ENCODE measurements at places on chromosomes 4 and X.

GRCh38 chrX:20685652-20686051, 418.9 kb upstream of the RPS6KA3 start:
- no peak for DNase-seq

DNA sequence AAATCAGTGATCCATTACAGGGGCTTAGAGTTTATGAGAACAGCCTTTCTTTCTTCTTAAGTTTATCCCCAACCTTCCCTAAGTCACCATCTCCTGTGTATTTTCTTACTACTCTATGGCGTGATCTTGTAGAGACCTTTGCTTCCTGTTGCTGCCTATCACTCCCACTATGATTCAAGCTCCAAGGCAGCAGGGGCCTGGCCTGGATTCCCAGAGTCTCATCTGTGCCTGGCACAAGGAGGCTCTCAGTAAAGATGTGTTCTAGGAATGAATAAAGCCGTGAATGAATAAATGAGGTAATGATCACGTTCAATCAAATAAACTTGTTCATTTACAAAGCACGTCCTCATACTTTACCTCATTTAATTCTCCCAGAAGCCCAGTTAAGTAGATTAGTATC, 45.4 kb downstream of the CC2D2A start:
- no peak for DNase-seq

DNA sequence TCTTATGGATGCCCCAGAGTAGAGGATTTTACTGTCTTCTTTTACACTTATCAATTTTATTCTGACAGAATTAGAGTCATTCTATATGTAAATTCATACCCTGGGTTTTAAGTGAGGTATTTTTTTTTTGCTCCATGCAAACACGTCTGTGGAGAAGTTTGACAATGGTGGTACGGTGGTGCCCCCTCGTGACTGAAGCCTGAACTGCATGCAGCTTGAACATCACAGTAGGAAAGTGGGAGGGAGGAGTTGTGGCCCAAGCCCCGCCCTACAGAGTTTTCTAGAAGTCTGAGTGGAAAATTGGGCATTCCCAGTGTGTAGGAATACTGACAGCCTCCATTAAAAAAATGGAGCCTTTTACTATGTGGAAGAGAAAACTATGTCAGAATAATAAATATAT, 73.3 kb upstream of the RAB40AL start:
- peak; percentile 76 for DNase-seq

DNA sequence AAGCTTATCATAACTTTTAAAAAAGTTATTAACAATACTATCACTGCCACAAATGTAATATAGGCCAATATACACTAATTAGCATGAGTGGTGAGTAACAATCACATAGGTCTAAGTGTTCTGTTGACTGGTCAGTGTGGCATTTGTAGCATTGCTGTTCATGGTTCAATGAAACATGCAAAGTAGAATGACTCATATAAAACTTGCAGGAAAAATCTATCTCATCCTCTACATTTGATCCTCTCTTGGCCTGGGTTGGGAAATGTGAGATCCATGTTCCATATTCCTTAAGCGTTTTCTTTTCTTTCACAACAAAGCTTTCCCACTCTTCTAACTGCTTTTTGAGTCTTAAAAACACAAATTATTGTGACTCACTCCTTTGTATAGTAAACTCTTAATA, 1418.7 kb downstream of the FSTL5 start:
- no peak for DNase-seq

DNA sequence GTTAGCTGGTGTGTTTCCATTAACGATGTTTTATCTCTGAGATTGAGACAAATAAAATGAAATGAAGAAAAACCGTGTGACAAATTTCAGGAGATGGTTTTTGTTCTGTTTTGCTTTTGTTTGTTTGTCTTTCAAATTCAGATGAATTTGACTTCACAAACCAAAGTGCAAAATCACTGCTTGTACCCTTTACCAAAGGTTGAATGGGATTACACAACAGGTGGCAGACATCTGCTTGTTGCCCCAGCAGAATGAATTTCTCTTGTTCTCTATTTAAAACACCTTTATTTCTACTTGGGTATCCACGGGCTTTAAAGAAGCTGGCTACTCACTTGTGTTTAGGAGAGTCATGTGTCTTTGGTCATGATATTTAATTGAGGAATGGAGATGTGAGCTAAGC, 239.7 kb upstream of the CLNK start:
- no peak for DNase-seq

GRCh38 chrX:151923648-151924047, 11.0 kb downstream of the MAGEA4 start:
- DNase-seq, result no peak

DNA sequence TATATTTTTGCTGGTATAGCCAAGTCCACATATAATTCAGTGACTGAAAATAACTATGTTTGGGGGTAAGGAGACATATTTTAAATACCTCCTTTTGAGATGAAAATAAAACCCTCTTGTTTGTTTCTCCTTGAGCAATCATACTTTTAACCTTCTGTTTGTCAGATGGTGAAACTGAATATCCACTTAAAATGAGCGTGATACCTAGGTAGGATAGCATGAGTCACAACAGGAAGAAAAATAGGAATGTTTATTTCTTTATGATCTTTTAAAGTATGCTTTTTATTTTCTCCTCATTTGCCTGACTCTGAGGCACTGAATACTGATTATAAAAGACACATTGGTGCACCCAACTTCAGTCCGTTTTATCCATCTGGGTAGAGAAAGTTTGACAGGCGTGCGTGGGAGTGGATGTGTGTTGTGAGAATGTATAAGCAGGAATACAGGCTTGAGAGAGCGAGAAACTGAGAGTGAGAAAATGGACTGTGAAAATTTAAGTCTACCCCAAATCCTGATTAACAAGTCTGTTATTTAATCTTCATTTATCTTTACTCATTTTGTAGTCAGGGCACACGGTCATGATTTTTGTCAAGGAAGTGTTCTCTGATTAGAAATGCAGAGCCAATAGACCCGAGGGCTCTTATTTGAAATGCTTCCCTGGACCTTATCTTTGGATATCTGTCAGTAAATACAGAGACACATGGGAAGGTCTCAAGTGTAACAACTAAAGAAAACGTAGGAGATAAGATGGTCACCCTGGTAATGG, 62.1 kb upstream of the ANTXR2 start:
- DNase-seq, result no peak

GRCh38 chr4:152780267-152780778, 569 bp downstream of the ARFIP1 start:
- no peak for DNase-seq

DNA sequence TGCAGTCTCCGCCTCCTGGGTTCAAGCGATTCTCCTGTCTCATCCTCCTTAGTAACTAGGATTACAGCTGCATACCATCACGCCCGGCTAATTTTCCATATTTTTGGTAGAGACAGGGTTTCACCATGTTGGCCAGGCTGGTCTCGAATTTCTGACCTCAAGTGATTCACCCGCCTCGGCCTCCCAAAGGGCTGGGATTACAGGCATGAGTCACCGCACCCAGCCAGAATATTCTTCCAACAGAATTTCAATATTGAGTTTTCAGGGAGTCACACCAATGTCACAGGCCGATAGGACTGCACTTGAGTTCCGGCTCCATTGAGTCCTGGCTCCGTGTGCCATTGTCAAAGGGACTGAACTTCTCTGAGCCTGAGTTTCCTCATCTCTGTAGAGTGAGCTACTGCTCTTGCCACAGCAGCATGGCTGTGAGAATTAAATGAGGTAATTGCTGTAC, 82.9 kb downstream of the CLCN4 start:
- no peak for DNase-seq

GRCh38 chr4:76307660-76308014, 1.1 kb downstream of the STBD1 start:
- no peak for DNase-seq

- no peak for DNase-seq
Observed at GRCh38 chr4:99723612-99724011, 66.0 kb upstream of the C4orf54 start.

DNA sequence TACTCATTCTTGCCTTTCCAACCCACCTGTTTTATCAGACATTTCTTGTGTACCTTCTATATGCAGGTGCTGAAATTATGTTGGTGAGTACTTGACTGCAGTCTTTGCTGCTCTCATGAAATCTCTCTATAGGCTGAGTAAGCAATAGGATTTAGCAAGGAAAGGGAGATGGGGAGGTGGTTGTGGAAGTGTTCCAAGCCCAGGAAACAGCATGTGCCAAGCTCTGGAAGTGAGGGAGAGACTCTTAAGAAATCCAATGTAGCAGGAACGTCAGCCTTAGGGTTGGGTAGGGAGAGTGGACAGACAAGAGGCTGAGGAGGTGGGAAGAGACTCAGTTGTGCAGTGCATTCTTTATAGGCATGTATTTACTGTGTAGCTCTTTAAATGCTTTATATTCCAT, 5.6 kb downstream of the SEPTIN11 start:
- DNase-seq, result no peak

GRCh38 chr4:60223208-60223923, 976.8 kb upstream of the ADGRL3 start:
- no peak for DNase-seq

GRCh38 chrX:102835504-102836146, 101.4 kb upstream of the RAB40AL start:
- DNase-seq, result no peak

DNA sequence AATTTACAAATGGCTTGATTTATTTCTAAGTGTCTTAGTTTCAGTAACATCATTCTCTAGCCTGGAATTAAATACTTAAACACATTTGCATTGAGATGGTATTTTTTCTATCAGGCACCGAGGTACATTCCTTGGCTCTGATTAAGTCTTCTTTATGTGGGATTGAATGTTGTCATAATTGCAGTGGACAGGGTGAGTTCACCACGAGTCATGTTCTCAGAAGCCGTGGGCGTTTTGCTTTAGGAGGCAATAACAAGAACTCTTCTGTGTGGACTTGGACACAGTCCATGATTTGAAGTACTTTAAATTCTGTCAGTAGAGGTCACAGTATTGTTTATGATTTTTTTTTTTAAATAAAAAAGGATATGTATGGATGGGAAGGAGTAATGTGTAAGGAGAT, 57.1 kb upstream of the EFHC2 start:
- no peak for DNase-seq

All from retina (tissue), 1 donor.